ENCODE measurements at places on chromosomes 16 and 17.

DNA sequence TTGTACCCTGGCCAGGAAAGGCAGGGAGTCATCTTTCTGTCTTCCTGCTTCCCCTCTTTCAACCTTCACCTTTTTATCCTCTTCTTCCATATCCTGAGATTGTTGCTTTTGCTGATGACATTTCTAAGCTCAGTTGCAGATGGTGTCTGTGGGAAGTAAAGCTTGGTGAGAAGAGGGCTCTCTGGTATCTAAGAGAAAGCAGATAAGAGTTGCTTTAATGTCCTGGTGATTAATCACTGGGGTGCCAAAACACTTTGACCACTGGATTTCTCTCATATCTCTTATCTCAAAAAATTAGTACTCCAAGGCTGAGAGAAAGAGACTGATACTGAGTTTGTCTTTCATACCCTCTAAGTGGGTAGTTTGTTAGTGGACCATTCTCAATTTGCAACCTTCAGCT lies 71.3 kb downstream of the NEUROD2 start:
- DNase-seq: no peak

DNA sequence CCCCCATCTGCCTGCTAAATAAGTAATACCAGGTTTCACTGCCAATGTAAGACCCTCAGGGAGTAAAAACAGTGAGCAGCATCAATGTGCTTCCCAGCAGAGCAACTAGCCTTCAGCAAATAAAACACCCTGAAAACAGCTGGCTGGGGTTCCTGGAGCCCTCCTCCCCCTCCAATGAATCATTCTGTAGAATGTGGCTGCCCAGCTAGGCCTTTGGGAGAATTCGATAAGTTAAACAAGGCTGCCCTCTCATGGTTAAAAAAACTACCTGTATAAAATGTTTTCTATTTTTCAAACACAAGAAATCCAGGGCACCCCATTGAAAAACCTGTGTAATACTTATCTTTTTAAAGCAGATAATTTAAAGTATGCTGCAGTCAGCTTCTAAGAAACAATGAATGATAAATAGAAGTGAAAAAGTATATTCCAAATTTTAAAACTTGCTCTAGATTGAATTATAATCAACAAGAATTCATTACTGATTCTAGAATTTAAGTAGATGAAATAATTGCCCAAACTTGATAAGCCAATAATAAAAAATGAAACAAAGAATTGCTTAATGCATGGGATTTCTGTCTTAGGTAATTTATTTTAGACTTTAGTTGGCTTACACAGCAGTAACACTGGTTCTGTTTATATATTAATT lies 9.4 kb upstream of the TOM1L1 start:
- peak; percentile 48 for DNase-seq

DNA sequence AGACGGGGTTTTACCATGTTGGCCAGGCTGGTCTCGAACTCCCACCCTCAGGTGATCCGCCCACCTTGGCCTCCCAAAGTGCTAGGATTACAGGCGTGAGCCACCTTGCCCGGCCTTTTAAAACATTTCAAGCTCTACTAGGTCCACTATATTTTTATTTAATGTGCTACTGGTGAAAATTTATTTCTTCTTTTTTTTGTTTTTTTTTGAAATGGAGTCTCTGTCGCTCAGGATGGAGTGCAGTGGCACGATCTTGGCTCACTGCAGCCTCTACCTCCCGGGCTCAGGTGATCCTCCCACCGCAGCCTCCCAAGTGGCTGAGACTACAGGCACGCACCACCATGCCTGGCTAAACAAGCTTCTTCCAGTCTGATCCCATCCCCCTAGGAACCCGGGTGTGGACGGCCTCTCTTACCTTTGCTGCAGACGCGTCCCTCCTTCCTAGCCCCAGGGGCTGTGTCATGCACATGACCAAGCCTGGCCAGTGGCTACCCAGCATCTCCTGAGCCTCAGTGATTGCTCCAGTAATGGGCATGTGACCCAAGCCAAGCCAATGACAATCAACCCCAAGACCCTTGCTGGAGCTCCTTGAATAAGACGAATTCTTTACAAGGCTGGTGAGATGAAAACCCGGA lies 40.1 kb upstream of the LITAF start:
- DNase-seq: no peak

- DNase-seq: no peak
These were observed 908 bp downstream of the FKBP10 start for GRCh38 chr17:41813699-41814124.

DNA sequence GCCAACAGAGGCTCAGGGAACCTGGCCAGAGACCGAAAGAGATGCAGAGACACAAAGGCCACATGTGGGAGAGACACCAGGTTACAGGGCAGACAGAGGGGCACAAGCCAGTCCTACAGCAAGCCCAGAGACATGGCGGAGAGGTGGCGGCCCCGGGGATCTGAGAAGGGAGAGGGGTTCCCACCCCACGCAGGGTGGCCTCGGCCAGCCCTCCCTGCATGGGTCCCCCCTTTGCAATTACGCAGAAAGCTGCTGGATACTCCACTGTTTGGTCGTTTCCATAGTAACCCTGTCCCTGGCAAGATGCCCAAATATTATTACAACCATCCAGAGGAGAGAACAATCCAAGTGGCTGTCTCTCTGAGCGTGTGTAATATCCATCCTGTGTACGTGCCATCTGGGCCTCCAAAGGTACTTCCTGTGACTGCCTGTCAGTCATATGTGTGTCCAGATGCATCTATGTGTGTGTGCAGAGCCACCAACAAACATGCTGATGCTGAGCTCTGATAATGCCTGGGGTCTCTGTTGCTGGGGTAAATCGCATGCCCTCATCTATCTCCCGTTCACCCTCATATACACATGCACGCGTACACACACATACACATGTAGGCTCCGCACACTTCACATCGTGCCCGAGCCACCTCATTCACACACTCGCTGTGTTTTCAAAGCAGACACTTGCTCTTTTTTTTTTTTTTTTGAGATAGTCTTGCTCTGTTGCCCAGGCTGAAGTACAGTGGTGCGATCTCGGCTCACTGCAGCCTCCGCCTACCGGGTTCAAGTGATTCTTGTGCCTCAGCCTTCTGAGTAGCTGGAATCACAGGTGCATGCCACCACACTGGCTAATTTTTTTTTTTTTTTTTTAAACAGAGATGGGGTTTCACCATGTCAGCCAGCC lies 5.5 kb downstream of the PCGF2 start:
- peak; percentile 85 for DNase-seq

GRCh38 chr17:15007147-15007553 lies 258.0 kb downstream of the PMP22 start:
- no peak for DNase-seq

DNA sequence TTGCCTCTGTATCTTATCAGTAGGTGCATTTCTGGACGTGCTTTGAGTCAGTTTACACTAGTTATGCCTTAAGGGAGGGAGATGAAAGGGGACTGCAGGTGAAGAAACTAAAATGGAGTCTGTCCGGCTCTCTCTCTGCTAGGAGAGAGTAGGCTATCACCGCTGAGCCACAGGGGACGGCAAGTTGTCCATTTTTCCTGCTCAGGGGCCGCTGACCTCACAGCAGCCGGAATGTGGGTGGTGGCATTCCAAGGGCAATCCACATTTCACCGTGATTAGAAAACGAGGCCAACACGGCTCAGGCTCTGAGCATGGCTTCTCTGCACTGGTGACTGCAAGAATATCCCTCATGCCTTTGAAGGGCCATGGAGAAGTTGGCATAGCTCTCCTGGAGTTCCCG lies 19.0 kb upstream of the KLHDC4 start:
- no peak for DNase-seq

GRCh38 chr17:73269329-73269615 lies 7.6 kb upstream of the CPSF4L start:
- no peak for DNase-seq

- DNase-seq: no peak
These were observed 13.9 kb upstream of the HELZ start for GRCh38 chr17:67258821-67259468.

DNA sequence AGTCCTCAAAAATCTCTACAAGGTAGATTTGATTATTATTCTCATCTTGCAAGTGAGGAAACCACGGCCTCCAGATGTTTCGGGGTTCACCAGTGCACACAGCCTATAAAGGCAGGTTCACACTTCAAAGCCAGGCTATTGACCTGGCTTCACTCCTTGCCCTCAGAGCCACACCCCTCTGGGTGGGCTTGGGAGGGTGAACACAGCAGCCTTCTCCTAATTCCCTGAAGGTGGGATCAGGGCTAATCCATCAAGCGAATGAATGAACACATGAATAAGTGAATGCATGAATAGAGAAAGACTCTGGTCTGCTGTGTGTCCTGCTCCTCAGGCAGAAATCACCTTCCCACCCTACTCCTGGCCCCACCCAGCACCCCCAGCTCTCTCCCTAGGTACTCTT lies 139.0 kb downstream of the CYLD start:
- DNase-seq: no peak

- DNase-seq: no peak
These were observed 243.2 kb upstream of the GSE1 start for GRCh38 chr16:85369741-85370528.

GRCh38 chr17:68621065-68621464 lies 19.9 kb upstream of the FAM20A start:
- DNase-seq: no peak

DNA sequence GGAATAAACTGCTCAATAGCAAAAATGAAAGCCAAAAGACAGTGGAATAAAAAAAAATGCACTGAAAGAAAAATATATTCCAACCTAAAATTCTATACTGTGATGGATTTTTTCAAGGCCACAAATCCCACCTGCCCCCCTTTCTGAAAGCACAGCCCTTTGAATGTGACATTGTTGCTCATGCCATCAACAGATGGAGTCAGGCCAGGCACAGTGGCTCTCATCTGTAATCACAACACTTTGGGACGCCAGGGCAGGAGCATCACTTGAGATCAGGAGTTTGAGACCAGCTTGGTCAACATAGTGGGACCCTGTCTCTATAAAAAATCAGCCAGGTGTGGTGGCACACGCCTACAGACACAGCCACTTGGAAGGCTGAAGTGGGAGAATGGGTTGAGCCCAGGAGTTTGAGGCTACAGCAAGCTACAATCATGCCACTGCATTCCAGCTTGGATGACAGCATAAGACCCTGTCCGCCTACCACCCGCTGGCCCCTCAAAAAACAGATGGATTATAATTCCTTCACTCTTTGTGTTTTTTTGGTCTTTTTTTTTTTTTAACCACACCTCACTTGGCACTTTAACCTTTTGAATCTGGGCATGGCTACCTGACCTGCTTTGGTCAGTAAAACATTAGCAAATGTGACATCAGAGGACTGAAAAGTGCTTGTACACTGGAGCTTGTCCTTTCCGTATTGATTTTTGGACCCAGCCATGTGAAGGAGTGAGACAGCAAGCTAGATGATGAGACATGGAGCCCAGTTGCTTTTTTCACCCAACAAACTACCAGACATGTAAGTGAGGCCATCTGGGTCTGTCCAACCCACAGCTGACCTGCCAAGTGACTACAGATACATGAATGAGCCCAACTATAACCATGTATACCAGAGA lies 36.3 kb downstream of the GLG1 start:
- DNase-seq: no peak

GRCh38 chr17:1379930-1380313 lies 20.1 kb downstream of the YWHAE start:
- DNase-seq: no peak

GRCh38 chr17:82868715-82869131 lies 28.9 kb upstream of the ZNF750 start:
- DNase-seq: no peak

GRCh38 chr16:27321013-27321915 lies 7.5 kb downstream of the IL4R start:
- DNase-seq: no peak

DNA sequence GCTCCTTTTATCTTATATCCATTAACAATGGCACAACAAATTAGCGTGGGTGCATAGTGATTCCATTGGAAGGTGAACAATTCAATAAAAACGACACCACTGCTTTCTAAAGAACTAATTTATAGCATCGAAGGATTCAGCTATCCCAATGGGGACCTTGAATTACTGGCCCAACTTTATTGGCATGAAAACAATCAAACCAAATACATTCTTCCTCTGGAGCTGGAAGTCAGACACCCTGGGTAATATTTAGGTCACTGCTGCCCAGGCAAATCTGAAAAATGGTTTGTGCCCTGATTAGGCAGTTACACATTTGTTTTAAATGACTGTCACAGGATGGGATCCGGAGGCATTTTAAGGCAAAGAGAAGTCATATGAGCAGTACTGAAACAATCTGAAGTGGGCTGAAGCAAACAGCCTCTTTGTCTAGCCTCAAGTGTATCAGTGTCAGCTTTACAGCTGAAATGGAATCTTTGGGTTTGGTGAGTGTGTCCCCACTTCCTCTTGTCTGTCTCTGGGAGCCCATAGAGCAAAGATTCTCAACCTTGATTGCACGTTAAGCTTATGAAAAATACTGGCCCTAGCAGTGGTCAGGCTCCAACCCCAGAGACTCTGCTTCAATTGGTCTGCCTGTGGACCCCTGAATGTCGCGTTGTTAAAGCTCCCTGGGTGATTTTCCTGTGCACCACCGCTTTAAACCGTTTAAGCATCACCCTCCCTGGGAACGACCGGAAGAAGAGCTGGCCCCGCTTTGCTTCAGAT lies 30.3 kb downstream of the CDK5R1 start:
- no peak for DNase-seq

GRCh38 chr17:78154903-78155811 lies 9.0 kb downstream of the C17orf99 start:
- no peak for DNase-seq

DNA sequence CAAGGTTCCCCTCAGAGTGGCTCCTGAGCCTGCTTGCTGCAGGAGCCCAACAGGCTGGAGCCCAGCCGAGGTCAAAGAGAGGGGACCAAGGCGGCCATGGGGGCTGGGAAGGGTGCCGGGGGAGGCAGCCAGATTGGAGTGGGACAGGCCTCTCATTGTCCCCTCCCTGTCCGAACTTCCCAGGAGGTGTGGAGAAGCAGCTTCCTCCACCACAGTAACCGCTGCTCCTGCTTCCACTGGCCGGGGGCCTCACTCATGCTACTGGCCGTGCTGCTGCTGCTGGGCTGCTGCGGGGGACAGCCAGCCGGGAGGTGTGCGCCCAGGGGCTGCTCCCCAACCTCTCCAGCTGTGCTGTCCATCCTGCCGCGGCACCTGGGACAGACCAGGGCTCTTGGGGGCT lies 29.3 kb downstream of the TMEM94 start:
- DNase-seq: no peak

DNA sequence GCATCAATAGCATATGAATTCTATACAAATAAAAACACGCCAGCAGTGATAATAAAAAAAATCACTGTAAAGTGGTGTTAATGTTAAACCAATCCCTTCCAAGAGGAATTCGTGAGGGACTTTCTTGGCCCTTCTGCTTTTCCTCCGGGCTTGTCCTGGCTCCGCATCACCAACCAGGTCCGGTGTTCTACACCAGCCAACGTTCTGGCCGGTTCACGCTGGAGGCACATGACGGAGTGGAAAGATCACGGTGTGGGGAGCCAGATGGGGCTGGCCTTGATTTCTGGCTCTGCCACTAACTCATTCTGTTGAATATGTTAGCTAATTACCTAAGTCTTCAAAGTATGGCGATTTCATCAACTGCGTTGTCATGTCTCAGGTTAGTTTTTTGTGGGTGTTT lies 1.4 kb upstream of the KRTAP29-1 start:
- no peak for DNase-seq

DNA sequence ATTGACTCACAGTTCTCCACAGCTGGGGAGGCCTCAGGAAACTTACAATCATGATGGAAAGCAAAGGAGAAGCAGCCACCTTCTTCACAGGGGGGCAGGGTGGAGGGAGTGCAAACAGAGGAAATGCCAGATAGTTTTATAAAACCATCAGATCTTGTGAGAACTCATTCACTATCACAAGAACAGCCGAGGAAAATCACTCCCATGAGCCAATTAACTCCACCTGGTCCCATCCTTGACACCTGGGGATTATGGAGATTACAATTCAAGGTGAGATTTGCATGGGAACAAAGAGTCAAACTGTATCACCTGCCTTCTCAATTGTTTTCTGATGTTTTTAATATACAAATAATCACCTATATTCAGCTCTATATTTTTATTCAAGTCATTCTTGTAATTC lies 1527.3 kb upstream of the GOT2 start:
- no peak for DNase-seq
